Sigmoid colon (tissue), 7 donors: ENCODE measurements at places on chromosomes 16 and 17. TPM values are rescaled to one million over a fixed set of nuclear protein-coding genes. Genes with fewer than 3 reads are reported as not detected.

The ABCC11 gene
- not detected for total RNA-seq

The FAM171A2 gene
- total RNA-seq: 0.66 TPM

The NEUROD2 gene
- not detected for total RNA-seq

The SCRN2 gene
- 22.5 TPM for total RNA-seq

The PRSS53 gene
- 2.6 TPM for total RNA-seq

The TEX14 gene
- total RNA-seq: 0.36 TPM

The CHMP1A gene
- 52.9 TPM for total RNA-seq

The SRCIN1 gene
- total RNA-seq: 2.1 TPM

The SP6 gene
- total RNA-seq: not detected

The NFE2L1 gene
- total RNA-seq: 174 TPM

The C17orf100 gene
- total RNA-seq: 2.1 TPM

The OTOP2 gene
- 0.36 TPM for total RNA-seq

The SPATA22 gene
- total RNA-seq: 0.36 TPM

The HP gene
- total RNA-seq: 3.6 TPM

The SRRM2 gene
- total RNA-seq: 826 TPM

The AGRP gene
- total RNA-seq: not detected

The GHDC gene
- total RNA-seq: 32.1 TPM

The CACNG3 gene
- not detected for total RNA-seq

The KRT39 gene
- total RNA-seq: not detected

The OR3A3 gene
- not detected for total RNA-seq

The ARSG gene
- 3.0 TPM for total RNA-seq

The TIGD7 gene
- total RNA-seq: 4.3 TPM

The SEPTIN1 gene
- 2.4 TPM for total RNA-seq

The EXOC3L1 gene
- total RNA-seq: 1.1 TPM

The INO80E gene
- 174 TPM for total RNA-seq

The SRR gene
- total RNA-seq: 11.2 TPM

The DNAH9 gene
- total RNA-seq: 0.55 TPM

The KLHL10 gene
- total RNA-seq: 3.9 TPM

The MLST8 gene
- 37.1 TPM for total RNA-seq

The CYBA gene
- 85.6 TPM for total RNA-seq

The NUPR1 gene
- total RNA-seq: 70.8 TPM

The PYY gene
- total RNA-seq: not detected

The CCP110 gene
- 19.1 TPM for total RNA-seq

The RPUSD1 gene
- total RNA-seq: 11.8 TPM

The NACA2 gene
- total RNA-seq: not detected

The TMC8 gene
- 3.0 TPM for total RNA-seq

The PRRT2 gene
- total RNA-seq: 7.7 TPM

The SLC5A11 gene
- not detected for total RNA-seq

The DPEP3 gene
- not detected for total RNA-seq

The MYH13 gene
- not detected for total RNA-seq

The HBA1 gene
- total RNA-seq: not detected

The AATK gene
- 6.1 TPM for total RNA-seq

The CCL1 gene
- not detected for total RNA-seq

The ADAM11 gene
- 3.1 TPM for total RNA-seq

The ENPP7 gene
- total RNA-seq: not detected

The CCL2 gene
- 36.6 TPM for total RNA-seq

The CTRB2 gene
- not detected for total RNA-seq

The TMEM208 gene
- 30.6 TPM for total RNA-seq

The GRB7 gene
- under 0.01 TPM for total RNA-seq

The VAT1 gene
- total RNA-seq: 77.5 TPM

The ABCC3 gene
- total RNA-seq: 0.71 TPM

The KCNJ18 gene
- not detected for total RNA-seq

The CSH1 gene
- total RNA-seq: not detected

The GP2 gene
- total RNA-seq: not detected

The DHRS7C gene
- not detected for total RNA-seq
